Lung (tissue), 17 donors: ENCODE measurements at places on chromosomes 6 and 20.

DNA sequence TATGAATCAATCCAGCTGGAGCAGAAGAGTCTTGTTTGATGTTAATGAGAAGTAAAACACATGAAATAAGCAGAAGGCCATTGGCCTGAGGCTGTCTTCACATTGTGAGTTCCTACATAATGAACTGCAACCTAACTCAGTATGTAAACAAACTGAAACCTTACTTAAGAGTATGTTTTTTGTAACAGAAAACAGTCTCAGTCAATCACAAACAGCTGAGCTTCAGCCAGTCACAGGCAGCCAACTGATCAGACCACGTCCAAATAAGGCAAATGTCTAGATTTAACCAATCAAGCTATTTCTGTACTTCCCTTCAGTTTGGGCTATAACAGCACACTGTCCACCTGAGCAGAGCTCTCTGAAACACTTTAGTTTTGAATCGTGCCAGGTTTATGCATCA, 234.7 kb downstream of the TRDN start:
- peak; percentile 92 for DNase-seq

- DNase-seq = no peak
These were observed 32.8 kb downstream of the HTR1B start for GRCh38 chr6:77430504-77430903.

DNA sequence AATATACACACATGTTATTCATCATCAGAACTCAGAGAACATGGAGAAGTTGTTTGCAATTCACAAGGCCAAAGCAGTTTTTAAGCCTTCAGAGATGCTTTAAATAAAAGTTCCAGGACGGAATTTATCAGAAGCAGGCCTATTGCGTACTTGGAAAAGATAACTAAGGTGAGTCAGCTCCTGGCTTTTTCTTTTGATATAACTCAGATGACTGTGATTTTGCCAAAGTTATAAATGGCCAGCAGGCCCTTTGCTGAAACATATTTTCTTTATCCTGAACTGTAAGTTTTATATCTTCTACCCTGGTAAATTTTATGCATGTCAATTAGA, 55.0 kb upstream of the PLCB1 start:
- DNase-seq = no peak

GRCh38 chr20:4683261-4683660, 38.4 kb upstream of the PRND start:
- no peak for DNase-seq

DNA sequence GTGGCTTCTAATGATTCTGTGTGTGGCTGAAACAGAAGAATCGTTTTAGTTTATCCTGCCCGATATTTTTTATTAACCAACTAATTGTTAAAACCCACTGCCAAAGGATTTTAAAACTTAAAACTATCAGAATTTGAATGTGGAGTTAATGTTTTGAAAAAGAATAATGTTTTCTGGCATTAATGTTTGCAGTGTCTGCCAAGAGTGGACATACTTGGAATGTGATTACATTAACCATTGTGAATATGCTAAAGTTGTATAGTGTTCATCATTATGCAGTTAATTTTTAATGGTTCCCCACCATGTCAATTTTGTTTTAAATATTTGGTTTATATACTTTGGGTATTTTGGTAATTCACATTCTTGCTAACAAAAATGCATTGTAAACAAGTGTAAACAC, 24.4 kb downstream of the DCBLD1 start:
- peak; percentile 87 for DNase-seq

- no peak for DNase-seq
These were observed 381 bp upstream of the PEX7 start for GRCh38 chr6:136822046-136822375.

DNA sequence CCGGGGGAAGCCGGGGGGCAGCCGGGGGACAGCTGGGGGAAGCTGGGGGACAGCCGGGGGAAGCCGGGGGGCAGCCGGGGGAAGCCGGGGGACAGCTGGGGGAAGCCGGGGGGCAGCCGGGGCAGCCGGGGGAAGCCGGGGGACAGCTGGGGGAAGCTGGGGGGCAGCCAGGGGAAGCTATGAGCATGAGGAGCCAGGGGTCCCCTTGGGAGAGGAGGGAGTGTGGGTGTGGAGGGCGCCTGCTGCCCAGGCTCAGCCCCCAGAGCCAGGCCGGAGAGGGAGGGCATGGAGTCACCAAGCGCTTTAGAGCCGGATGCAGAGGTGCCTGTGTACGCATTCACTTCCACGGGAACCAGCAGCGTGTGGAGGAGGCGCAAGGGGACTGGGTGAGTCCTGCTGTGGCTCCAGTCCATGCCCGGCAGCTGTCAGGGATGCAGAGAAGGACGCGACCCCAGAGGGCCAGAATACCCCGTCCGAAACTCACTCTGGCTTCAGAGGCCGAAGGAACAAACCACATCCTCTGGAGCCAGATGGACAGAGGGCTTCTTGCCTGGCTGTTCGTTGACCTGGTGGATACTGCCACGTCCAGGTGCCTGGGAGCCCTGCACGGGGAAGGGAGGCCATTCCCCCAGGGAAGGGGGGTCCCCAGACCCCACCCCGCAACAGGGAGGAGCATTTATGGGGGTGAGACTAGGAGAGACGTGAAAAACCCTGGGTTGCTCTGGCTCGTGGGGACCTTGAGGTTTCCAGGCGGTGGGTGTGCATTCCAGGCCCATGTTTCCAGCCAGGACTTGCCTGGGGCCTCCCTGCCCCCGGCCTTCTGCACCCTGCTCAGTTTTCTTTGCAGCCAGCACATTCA, 26.5 kb upstream of the DACT2 start:
- no peak for DNase-seq

- DNase-seq = no peak
These were observed 2.4 kb downstream of the SLC22A23 start for GRCh38 chr6:3454273-3455010.

GRCh38 chr6:101758368-101758767, 364.9 kb downstream of the GRIK2 start:
- DNase-seq = no peak

GRCh38 chr20:36184816-36185776, 30.6 kb downstream of the EPB41L1 start:
- DNase-seq = no peak

DNA sequence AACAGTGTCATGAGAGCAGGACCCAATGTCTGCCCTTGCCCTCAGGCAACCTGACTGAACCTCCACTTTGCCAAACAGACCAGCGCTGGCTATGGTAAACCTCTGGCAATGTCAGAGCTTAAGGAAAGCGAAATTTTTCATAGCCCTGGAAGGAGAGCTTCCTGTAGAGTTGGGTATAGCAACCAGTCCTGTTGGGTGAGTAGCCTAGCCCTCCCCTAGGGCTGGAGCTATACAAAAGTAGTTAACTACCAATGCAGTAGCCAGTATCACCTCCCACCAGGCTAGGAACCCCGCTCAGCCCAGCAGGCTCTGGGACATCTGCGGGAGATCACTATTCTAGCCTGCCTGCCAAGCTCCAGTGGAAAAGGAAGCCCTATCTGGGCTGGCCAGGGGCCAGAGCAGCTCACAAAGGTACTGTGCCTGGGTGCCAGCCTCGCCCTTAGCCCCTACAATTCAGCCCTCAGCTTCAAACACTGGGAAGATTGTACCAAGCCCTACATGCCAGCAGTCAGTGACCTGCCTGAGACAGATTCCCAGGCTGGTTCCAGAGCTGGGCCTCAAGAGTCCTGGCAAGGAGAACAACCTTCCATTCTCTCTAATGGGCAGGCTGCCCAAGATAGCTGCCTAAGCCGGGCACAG, 7.9 kb downstream of the WFDC3 start:
- DNase-seq = no peak

GRCh38 chr6:1640476-1640875, 30.8 kb downstream of the FOXC1 start:
- DNase-seq = no peak

DNA sequence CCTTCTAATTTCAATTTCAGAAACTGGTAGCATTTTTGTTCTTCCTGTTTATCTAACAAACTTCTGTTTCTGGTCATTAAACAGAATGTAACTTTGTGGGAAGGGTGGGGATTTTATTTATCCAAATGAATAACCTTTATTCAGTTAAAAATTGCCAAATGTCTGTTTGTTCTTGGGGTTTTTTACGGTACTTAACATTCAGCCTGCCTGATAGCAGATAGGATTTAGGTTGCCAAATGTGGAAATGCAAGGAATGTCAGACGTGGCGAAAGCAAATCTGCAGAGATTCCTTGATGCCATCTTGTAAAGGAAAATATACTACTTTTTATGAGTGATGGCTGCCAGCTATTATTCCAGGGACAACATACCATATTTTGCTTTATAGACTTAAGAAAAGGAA, 95.7 kb downstream of the LYRM2 start:
- DNase-seq = no peak

DNA sequence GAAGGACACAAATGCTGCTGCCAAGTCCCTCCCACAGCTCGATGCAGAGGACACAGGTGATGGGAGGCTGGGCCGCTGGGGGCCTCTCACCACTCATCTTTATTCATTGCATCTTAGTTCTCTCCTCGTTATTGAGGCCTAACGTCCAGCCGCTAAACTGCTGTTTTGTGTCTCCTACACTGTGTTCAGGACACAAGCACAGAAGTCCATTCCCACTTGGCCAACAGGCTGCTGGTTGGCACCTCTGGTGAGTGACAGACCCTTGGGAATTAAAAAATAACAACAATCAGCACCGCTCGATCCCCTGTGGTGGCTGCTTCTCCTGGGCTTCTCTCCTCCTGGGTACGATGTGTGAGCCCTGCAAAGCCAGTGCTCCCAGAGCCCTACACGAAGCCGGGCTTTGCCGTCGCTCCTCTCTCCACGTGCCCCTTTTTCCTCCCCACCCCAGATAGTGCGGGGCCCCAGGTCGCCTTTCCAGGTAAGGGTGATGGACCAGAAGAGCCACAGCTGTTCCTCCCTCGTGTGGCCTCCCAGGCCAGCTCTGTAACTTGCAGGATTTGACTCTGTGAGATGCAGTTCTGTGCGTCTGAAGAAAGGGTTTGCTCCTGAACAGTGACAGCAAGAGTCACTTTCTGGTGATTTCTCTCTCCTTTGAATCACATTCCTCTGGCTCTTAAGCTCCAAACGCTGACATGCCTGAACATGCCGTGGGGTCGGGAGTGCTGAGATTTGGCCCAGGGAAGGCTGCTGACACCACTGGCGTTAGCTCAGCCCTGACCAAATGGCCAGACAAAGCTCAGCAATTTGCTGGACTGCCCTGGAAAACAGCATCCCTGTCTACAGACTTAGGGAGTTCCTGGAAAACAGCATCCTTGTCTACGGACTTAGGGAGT, 59.3 kb downstream of the DLL1 start:
- DNase-seq = peak; percentile 66

DNA sequence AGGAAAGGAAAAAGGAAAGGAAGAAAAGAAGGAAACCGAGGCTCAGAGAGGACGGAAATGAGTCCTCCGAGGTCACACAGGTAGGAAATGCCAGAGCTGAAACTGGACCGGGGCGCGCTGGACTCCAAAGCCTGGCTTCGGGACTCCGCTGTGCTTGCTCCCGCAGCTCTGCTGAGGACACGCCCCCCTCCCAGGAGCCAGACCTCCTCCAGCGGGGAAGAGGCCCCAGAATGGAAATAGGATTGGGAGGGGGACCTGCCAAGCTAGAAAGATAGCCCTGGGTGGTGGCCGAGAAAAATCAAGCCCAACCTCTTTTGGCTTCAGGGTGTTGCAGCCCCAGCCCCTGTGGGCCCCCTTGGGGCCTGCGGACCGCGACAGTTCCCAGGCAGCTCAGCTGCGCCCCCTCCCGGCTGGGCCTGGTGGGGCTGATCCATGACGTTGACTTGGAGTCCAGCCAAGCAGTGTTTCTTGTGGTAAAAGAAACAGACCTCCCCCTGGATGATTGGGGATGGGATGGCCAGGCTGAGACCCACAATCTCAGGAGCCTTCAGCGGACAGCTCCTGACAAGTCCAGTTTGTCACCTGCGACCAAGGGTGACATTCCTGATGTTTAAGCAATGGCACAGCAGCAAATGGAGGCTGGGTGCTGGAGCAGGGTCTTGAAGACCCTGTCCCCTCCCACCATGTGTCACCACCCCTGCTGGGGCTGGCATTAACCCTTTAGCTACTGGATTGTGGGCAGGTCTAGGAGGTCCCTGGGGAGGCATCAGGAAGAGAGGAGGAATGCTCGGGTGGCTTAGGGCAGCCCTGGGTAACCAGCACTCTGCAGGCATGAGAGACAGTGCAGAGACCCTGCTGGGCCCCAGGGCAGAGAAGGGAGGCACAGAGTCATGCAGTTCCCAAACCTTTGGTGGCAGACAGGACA, 55.4 kb downstream of the RIPOR3 start:
- peak; percentile 86 for DNase-seq

GRCh38 chr6:110544472-110544871, 68.1 kb upstream of the SLC22A16 start:
- DNase-seq = no peak

DNA sequence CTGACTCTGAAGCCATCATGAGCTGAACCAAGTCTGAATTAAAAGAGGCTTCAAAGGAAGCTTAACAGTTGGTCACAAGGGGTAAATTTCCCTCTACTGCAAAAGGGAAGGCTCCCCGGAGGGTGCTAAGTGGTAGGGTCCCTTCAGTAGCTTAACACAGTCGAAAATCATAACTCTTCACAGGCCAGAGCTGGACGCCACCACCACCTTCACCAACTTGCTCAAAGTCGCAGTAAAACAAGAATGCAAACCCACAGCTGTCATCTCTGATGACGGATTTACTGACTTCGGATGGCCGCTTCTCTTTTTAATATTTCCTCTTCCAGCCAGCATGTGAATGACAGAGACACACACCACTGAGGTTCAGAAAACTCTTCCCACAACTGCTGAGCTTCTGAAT, 144.7 kb upstream of the FBXL4 start:
- no peak for DNase-seq

- DNase-seq = no peak
These were observed 9.2 kb upstream of the DEFB113 start for GRCh38 chr6:49978332-49979226.

DNA sequence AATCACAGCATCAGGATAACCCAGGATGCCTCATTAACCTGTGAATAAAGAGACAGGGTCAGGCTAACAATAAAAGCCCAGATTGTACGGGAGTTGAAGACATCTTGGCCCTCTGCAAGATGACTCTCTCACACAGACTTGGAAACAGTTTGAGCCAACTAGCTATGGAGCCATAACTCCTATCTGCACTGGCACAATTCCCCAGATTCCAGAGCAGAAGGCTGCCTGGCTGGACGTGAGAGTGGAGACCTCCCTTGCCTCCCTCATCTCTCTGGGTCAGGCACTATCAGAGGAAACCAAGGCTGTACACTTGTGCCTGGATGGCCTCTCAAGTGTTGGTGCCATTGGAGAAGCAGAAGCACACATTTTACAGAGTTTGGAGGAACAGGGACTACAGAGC, 312.6 kb downstream of the THBS2 start:
- DNase-seq = peak; percentile 16

DNA sequence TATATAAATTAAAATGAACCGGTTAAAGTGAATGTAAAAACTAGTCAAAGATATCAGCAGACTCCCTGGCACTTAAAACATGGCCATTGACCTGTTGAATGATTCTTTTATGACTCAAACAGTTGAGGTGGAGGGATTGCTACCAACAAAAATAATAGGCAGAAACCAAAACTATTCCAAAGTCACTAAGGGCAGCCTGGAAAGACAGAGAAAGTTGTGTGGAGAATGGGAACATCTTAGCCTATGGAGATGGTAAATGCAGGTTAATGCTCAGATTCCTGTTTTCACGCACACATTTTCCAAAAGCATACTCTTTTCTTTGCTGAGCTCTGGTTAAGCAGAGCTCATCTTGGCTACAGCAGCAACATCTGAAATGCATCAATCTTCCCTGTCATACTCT, 553.5 kb downstream of the HACE1 start:
- DNase-seq = no peak

GRCh38 chr20:58492795-58493524, 22.2 kb downstream of the APCDD1L start:
- DNase-seq = no peak
